Stimulated activated CD4-positive, alpha-beta T cell treated with anti-CD3 and anti-CD28 coated beads, Interleukin-15, amount 100 ng/mL, for 48 hours (primary cell): ENCODE measurements at places on chromosomes 7 and 10.

GRCh38 chr7:84999450-84999849, 187.4 kb downstream of the SEMA3D start:
- no peak for DNase-seq

DNA sequence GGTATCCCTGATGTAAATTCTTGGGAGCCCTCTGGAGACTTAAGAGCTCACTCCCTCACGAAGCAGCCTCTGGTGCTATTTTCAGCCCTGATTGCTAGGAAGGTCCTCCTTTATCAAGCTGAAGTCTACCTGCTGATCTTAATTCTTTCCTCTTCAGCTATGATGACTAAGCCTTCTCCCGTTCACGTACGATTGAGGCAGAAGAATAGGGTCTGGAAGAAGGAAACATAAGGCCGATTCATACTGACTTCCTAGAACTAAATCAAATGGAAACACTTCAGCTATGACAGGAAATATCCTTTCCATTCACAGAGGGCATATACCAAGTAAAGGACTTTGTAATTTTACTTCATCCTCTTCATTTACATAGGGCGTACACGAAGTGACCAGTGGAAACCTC, 107.0 kb downstream of the CPXM2 start:
- no peak for DNase-seq

DNA sequence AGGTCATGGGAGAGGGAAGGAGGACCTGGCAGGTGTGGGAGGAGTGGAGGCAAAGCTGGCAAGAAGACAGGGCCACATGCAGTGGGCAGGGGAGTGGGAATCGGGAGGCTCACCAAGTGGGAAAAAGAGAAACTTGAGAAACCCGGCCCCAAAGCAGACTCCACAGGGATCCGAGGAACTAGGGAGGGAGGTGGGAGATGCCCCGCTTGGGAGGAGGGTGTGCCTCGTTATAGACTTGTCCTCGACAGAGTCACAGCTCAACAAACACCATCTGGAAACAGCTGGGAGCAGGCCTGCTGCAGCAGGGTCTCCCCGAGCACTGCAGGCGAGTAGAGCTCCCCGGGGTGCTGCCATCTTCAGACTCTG, 54.8 kb downstream of the MKI67 start:
- no peak for DNase-seq

DNA sequence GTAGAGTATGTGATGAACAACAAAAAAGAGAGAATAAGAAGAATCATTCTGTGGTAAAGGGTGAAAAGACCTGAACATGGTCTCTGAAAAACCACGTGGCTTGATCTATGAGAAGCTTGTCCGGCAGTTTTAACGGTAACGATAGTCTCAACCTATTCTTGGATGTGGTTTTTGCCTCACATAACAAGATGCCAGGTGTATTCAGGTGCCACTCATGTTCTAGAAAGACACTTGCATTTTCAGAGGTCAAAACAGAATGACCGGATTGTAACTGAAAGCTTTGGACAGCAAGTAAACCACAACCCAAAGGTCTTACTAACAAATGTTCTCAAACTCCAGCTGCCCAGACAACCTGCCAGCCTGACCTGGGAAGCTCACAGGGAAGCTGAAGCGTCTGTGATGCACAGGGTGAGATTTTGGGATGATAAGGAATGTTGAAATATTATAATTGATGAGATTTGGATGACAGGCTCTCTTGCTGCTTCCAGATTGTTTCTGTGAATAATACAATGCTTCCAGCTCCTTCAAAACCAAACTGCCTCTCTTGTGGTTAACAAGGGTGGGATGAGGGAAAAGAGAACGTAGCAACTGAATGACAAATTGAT, 137.4 kb upstream of the GRB10 start:
- no peak for DNase-seq

DNA sequence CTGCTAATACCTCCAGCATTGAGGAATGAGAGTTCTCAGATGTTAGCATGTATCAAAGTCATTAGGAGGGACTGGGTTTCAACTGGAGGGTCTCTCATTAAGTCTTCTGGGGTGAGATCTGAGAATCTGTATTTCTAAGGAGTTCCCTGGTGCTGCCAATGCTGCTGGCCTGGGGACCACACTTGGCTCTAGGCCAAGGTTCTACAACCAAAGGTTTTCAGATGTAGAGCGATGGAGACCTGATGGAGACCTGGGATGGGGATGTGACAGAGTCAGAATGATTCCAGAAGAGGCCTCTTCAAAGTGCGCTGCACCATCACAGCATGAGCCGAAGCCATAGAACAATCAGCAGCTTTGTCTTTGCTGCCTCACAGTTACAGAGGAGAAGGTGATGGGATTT, 27.2 kb downstream of the ST8SIA6 start:
- no peak for DNase-seq
